ENCODE measurements at places on chromosomes 3 and 15. TPM values are rescaled to one million over a fixed set of nuclear protein-coding genes. Genes with fewer than 3 reads are reported as not detected.

The NEO1 gene
- total RNA-seq, result 5.2 TPM

The IMPG2 gene
- total RNA-seq, result 0.03 TPM

- no peak for DNase-seq
Observed at GRCh38 chr3:194977356-194977755, 291.7 kb downstream of the FAM43A start.

GRCh38 chr3:45081506-45082141, 55.5 kb downstream of the CLEC3B start:
- DNase-seq, result no peak

GRCh38 chr3:179276743-179277142, 25.8 kb upstream of the KCNMB3 start:
- DNase-seq, result no peak

GRCh38 chr3:188025555-188025954, 128.4 kb upstream of the LPP start:
- no peak for DNase-seq

The MASP1 gene
- 0.35 TPM for total RNA-seq

DNA sequence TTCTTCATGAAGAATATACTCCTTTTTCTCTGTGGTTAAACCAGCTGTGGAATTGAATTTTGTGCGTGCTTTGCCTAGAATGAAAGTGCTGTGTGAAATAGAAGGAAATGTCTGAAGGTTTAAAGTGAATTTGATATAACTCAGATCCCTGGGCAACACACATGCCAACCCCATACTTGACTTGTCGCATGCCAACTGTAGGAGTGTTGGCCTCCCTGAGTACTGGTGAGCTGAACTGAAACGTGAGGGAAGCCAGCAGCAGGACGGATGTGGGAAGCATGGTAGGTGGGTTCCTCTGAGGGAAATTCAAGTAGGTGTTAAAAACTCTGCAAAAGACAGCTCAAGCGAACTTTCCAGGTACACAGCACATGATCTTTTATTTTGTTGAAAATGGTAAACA, 14.7 kb downstream of the FAN1 start:
- no peak for DNase-seq

DNA sequence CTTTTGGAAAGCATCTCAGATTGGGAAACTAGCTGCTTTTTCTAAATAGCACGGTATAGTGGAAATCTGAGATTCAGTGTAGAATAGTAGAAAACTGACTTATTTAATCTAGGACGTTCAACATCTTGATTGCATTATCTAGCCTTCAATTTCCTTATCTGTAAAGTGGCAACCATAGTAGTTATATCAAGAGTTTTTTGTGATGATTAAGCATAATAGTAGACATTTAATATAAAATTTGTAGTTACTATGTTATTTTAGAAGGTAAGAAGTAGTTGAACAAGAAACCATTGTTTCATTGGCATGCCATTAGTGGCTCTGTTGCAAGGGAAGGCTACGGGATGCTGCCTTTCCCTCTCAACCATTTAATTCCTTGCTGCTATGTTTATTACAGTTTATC, 367.3 kb downstream of the NAALADL2 start:
- no peak for DNase-seq

The TMEM158 gene
- 0.89 TPM for total RNA-seq

The CPNE9 gene
- total RNA-seq, result 0.19 TPM

DNA sequence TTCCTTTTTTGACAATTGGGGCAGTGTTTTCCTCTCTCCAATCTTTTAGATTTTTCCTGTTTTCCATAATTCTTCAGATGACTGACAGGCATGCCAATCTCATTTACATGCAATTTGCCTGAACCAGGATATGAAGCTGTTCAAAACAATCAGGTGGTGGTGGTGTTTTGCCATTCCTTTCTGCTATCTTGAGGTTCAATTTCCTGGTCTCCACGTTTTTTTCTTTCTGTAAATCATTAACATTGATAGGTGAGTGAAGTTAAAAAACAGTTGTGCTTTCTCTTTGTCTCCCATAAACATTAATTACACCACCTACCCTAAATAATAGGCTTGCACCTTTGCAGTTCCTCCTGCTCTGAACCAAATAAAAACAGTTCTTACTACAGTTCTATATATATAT, 49.1 kb downstream of the C2CD4A start:
- no peak for DNase-seq

DNA sequence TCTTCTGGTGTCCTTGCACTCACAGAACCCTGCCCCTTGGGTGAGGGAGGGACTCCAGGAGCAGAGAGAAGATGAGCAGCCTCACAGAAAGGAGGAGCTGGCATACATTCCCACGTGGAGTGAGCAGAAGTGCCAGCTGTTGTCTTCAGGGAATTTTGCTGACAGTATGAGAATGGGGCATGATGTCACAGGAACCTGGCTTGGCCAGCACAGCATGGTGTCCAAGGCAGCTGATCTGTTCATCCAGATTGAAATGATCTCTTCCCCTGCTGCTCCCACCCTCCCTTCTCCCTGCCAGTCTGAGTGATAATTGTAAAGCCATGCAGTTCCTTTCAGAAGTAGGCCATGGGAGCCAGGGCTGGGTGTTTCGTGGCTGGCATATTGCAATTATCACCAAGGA, 53.3 kb downstream of the GJD2 start:
- no peak for DNase-seq
